Activated T-cell treated with anti-CD3 and anti-CD28 coated beads, Interleukin-2, amount 50 U/mL, for 48 hours (primary cell): ENCODE measurements at places on chromosomes 5 and 9.

DNA sequence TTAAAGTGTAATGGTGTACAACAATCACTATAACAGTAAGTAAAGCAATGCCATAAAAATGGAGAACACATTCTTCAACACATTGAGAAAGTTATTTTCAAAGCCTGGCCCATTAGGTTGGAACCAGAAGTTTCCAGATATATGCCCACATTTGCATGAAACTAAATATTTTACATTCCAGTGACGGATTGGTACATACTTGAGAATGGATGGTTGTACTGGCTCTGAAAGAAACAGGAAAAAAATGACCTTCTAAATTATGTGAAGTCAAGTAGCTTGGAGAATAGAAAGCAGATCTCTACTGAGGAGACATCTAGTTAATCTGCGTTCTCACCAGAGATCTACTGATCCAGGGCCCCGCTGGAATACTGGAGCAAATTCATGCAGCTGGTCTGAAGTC, 1037.0 kb downstream of the NR2F1-AS1 start:
- DNase-seq: no peak

DNA sequence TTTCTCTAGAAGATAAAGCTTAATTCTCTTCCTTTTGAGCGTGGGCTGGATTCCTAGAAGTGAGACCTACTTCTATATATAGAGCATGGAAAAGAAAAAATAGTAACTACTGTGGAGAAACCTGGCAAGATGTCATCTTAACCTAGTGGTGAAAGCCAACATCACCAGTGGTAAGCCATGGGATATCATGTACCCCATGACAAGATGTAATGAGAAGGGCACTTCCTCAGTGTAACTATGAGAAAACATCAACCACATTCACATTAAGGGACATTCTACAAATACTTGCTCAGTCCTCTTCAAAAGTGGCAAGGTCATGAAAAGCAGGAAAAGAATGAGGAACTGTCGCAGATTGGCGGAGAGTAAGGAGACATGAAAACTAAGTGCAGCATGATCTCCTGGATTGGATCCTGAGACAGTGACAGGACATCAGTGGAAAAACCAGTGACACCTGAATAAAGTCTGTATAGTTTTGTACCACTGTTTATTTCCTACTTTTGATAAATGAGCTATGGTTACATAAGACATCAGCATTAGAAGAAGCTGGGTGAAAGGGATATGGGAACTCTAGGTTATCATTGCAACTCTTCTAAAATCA, 65.4 kb downstream of the PRRC1 start:
- DNase-seq: no peak

- no peak for DNase-seq
Observed at GRCh38 chr9:82680179-82680935, 382.6 kb downstream of the RASEF start.

- DNase-seq: no peak
Observed at GRCh38 chr5:93787598-93787997, 46.2 kb upstream of the POU5F2 start.

GRCh38 chr5:422323-423232, 20.4 kb upstream of the EXOC3 start:
- no peak for DNase-seq

GRCh38 chr5:54317511-54318260, 7.3 kb upstream of the ARL15 start:
- DNase-seq: no peak

GRCh38 chr5:112929336-112930081, 7.5 kb upstream of the REEP5 start:
- no peak for DNase-seq

DNA sequence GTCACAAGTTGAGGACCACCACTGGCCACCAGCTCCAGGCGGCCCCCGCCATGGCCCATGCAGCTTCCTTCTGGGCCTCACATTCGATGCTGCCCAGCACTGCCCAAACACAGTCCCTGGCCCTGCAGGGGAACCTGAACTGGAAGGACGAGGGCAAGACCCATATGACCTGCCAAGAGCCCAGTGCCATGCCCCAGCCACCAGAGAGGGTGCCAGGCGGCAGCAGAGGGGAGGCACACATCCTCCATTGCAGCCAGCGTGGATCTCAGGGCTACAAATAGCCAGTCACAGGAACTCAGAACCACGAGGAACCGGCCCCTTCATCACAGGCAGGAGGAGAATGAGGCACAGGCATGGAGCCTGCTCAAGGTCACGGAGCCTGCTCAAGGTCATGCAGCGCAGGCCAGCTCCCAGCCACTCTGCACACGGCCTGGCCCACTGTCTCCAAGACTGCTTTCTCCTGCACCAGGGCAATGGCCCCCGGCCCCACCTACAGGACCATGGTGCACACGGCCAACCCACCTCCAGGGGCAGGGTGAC, 69.6 kb downstream of the SEMA4D start:
- peak; percentile 52 for DNase-seq

DNA sequence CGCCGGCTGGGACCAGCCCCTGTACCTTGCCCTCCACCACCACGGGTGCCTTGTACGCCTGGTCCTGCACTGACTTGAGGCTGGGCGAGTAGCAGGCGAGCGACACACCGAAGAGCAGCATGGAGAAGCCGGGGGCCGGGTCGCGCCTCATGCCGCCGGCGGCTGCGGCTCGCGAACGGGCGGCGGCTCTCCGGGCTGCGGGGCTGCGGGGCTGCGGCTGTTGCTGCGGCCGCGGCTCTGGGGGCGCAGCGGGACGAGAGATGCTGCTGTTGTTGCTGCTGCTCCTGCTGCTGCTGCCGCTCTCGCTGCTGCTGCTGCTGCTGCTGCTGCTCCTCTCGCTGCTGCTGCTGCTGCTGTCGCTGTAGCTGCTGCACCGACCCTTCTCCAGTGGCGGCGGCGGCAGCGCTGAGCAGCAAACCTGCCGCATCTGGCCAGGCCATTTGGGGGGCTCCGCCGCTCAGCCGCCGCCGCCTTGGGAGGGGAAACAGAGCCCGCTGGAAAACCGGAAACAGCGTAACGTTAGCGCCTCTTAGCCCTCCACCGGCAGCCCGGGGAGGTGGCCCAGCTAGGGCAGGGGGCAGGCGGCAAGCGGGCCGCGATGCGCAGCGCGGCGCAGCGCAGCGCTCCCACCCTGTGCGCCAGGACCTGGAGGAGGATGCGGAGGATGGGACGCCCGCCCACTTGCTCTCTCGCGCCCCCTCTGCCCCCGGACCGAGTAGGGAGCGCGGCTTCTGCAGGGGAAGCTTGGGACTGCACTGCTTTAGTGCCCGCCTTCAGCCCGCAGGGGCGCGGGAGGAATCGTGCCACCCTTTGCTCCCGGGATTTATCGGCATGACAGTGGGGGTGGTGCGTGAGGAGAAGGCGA, at the start of gene NRG2:
TSS of gene NRG2 (minus strand) at position 657 of the 865 bp plus-strand sequence.
- peak; percentile 62 for DNase-seq

- no peak for DNase-seq
Observed at GRCh38 chr9:16328349-16328748, 542.1 kb downstream of the BNC2 start.

GRCh38 chr9:70054521-70054920, 10.9 kb downstream of the MAMDC2 start:
- no peak for DNase-seq

- DNase-seq: no peak
Observed at GRCh38 chr5:142296914-142297417, 27.9 kb downstream of the SPRY4 start.

GRCh38 chr5:123088031-123088805, 823 bp upstream of the PRDM6 start:
- DNase-seq: peak; percentile 24

DNA sequence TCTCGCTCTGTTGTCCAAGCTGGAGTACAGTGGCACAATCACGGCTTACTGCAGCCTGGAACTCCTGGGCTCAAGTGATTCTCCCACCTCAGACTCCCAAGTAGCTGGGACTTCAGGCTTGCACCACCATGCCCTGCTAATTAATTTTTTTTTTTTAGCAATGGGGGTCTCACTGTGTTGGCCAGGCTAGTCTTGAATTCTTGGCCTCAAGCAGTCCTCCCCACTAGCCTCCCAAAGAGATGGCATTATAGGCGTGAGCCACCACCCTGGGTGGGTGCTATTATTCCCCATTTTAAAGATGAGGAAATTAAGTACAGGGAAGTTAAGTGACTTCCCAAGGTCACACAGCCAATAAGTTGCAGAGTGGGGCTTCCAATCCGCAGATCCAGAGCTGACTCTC, 1.7 kb downstream of the NNT start:
- DNase-seq: no peak

GRCh38 chr5:40124367-40124766, 555.3 kb upstream of the PTGER4 start:
- DNase-seq: no peak

DNA sequence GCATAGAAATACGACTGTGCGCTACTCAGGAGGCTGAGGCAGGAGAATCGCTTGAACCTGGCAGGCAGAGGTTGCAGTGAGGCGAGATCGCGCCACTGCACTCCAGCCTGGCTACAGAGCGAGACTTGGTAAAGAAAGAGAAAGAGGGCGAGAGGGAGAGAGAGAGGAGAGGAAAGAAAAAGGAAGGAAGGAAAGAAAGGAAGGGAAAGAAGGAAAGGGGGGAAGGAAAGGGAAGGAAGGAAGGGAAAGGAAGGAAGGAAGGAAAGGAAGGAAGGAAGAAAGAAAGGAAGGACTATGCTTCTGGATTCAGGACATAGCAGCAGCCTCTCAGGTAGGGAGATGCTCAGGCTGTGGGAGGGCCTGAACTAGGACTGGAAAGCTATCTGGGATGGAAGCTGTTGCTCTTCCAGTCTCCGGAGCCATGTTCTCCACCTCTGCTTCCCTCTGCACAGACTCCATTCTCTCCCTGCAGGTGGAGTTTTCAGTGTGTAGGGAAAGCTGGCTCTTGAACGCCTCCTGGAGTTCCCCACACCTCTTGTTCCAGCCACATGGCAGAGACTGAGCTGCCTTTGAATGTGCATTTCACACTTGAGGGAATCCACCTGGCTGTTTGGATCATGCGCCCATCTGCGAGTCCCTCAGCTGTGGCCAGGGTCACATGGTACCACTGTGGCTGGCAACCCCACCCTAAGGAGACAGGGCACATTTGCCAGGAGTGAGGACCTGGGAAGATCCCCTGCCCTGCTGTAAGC, 9.1 kb downstream of the SWI5 start:
- DNase-seq: no peak

GRCh38 chr5:85388770-85389169, 1004.1 kb upstream of the EDIL3 start:
- DNase-seq: no peak

- DNase-seq: no peak
Observed at GRCh38 chr9:136463578-136463977, 19.3 kb downstream of the SEC16A start.

- DNase-seq: no peak
Observed at GRCh38 chr5:77850536-77851175, 74.5 kb upstream of the TBCA start.

DNA sequence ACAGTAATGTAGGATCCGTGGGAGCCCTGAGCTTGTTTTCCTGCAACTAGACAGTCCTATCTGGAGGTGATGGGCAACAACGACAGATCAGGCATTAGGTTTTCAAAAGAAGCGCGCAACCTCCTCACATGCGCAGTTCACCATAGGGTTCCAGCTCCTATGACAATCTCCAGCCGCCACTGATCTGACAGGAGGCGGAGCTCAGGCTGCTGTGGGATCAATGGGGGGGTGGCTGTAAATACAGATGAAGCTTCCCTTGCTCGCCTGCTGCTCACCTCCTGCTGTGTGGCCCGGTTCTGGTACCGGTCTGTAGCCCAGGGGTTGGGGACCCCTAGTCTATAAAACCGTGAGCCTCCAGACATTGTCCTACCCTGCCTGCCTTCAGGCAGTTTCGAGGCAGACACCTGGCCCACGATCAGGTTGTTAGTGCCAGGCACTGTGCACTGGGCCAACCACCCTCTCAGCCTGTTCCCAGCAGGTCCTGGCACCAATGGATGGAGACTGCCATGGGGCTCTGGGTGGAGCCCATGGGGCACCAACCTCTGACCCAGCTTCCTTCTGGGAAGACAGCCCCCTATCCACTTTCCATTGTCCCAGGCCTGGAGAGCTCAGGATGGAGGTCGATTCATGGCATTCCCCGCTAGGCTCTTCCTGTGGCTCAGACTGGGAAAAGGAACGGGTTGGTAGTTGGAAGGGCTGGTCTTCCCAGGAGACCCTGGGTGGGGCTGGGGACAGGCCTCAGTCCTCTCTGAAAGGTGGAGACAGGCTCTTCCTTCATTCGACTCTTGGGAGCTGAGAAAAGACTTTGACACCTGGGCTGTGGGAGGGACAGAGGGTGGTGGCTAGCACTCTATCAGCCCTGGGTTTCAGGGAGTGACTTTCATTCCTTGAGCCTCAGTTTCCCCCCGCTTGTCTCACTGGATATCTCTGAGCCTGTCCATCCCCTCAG, 1.7 kb downstream of the ENDOG start:
- DNase-seq: no peak

DNA sequence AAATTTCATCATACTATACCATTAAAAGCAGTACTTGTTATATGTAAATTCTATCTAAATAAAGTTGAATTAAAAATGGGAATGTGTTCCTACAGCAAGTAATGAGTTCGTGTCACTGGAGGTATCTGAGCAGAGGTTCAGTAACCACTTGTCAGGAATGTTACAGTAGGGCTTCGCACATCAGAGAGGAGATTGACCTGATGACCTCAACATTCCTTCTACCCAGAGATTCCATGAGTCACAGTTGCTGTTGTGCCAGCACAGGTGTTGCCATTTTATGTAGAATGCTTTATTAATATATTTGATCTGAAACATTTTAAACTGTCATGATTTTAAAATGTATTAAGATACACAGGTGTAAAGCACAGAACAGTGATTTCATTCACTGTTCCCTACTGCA, 60.3 kb downstream of the STX17 start:
- no peak for DNase-seq

DNA sequence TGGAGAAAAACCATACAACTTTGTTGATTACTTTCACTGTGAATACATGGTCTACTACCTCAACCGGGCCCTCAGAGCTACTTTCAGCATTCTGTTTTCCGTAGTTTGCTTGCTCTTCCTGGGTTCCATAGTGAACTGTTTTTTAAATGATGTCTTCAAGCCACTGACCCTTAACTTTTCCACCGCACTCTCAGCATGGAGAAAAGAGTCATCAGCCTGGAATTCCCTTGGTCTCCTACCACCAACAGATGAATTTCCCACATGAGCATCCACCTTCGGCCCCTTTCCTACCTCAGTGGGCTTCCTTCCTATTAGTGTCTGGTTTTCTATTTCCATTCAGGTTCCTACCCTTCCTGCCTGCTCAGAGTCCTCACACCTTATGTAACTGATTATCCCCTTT, 135.9 kb upstream of the ADAMTSL1 start:
- no peak for DNase-seq

DNA sequence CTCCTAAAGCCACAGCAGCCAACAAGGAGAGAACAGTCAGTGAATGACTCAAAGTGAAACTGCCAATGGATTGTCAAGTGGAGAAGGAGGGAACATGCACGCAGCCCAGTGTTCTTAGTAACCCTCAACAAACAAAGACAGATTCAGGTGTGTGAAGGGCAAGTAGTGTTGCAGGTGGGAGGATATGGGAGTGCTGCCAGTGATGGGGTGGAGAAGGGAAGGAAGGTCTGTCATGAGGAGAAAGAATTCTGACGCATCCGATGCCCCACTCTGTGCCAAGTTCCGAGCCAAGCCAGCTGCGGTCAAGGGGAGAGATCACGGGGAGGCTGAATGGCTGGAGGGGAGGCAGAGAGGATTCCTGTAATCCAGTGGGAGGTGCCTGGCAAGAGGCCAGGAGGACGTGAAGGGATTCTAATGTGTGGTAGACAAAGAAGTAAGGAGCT, 56.5 kb downstream of the CAST start:
- no peak for DNase-seq
